ENCODE measurements at places on chromosomes 11 and 22.

- DNase-seq, result no peak
Observed at GRCh38 chr11:97815667-97816066, 1205.1 kb upstream of the CNTN5 start.

GRCh38 chr11:82845356-82846353, 54.6 kb downstream of the PRCP start:
- DNase-seq, result no peak

GRCh38 chr11:126805870-126806269, 194.7 kb downstream of the KIRREL3 start:
- DNase-seq, result no peak

- no peak for DNase-seq
Observed at GRCh38 chr11:30458541-30458940, 127.6 kb downstream of the MPPED2 start.

GRCh38 chr11:57323167-57323854, 1.4 kb downstream of the TNKS1BP1 start:
- DNase-seq, result no peak

All from NCI-H1436 (cell line).